ENCODE measurements at places on chromosomes 4 and X.

DNA sequence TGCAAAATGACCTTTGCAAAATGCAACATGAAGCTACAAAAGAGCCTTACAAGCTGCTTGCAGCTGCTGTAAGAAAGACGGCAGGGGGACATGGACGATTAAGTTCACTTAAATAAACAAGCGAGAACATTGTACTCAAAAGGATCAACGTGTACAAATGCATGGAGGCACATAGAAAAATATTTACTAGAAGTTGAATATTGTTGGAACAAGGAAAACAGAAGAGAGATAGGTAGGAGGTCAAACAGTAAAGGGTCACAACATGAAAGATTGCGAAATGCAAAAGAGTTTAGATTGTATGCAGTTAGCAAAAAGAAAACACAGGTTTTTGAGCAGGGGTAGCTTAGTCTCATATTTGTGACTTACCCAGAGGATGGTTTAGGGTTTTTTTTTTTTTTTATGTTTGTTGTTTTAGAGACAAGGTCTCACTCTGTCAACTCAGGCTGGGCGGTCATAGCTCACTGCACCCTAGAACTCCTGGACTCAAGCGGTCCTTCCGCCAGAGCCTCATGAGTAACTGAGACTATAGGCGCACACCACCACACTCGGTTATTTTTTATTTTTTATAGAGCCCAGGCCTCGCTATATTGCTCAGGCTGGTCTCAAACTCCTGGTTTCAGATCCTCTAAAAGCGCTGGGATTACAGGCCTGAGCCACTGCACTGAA lies 1.4 kb upstream of the PHF8 start:
- DNase-seq, result no peak

GRCh38 chr4:107034996-107035818 lies 906 bp downstream of the DKK2 start:
- no peak for DNase-seq

GRCh38 chr4:188649635-188650034 lies 510.4 kb downstream of the TRIML1 start:
- DNase-seq, result no peak

DNA sequence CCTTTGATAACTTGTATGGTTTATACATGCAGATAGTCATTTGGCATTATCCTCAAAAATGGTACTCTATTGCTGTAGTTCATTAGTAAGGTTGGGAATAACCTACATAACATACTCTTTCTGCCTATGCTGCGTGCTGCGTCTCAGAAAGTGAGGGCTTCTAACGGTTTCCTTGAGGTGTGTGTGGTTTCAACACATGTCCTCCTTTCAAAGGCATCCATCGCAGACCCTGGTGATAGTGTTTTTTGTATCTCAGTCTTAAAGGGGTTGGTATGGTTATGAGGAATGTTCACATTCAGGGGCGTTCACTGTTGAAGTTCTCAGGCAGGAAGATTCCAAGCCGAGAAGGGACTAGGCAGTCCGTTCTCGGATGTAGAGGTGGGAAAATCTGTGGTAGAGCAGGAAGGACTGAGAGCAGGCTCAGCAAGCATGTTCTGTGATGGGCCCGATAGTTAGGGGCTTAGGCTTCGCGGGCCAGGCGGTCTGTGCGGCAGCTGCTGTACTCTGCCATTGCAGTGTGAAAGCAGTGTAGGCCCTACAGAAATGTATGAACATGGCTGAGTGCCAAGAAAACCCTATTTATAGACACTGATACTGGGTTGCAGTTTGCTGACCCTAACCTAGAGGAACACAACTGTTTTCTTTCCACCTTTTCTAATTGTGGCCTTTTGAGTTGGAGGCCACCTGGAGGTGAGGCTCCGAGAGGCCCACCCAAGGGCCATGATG lies 123.2 kb downstream of the GPR143 start:
- DNase-seq, result no peak

DNA sequence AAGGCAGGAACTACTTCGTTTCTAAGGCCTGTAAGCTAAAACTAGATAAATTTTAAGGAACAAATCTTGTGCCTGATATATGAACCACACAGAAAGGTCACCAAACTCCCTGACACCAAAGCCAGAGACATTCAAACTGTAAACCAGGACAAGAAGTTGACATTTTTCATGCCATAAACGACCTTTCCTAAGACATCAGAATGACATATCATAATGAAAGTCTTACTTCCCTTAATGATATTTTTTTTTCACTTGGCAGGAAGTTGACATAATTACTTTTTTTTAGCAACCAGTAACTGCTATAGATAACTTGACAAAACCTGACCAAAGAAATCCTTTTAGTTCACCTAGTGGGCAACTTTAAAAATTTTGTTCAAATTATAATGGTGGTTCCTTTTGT lies 231.5 kb upstream of the AGTR2 start:
- no peak for DNase-seq

GRCh38 chrX:119735467-119735866 lies 22.9 kb upstream of the SOWAHD start:
- DNase-seq, result no peak

DNA sequence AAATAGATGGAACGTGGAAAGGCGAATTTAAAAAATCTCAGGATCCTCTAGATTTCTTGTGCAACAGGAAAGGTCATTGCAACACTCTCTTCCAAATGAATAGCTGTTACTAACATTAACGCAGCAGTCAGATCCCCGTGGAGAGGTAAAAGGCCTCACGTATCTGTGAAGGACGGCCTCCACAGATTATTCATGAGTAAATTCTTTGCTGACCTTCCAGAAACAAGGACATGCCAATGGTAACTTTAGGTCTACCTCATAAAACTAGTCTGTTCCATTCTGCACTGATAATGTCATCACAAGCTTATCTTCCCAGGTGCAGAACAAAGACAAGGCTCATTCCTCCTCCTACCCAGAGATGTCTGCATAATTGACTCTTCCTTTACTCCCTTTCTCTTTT lies 16.1 kb upstream of the REPS2 start:
- no peak for DNase-seq

GRCh38 chrX:78979789-78980464 lies 34.7 kb downstream of the P2RY10 start:
- no peak for DNase-seq

DNA sequence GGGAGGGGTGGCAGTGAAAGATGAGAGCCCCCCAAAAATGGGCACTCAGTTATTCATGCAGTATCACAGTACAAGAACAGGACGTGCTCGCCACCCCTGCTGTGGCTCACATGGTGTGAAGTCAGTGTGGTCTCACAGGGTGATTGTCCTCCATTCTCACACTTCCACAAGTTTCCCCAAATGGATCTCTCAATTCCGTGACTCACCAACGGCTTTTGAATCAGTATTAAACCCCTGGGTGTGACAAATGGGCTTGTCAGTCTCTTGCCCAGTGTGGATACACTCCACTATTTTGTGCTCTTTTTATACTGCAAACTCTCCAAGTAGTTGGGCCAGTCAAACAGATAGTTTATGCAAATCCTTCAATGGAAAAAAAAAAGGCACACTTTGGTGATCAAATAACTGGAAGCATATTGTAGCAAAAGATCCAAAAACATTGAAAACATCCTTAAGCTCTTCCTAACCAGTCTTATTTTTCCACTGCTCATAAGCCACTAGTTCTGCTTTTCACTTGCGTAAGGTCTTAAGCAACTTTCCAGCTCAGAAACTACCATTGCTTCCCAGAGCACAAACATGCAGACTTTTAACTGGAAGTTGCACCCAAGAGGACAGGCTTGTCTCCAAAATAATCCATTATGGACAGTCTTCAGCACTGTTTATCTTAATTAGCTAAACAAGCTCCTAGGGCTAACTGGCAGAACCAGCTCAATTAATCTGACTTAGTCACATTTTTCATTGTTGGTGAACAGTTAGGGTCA lies 365.7 kb downstream of the PPP3CA start:
- no peak for DNase-seq

DNA sequence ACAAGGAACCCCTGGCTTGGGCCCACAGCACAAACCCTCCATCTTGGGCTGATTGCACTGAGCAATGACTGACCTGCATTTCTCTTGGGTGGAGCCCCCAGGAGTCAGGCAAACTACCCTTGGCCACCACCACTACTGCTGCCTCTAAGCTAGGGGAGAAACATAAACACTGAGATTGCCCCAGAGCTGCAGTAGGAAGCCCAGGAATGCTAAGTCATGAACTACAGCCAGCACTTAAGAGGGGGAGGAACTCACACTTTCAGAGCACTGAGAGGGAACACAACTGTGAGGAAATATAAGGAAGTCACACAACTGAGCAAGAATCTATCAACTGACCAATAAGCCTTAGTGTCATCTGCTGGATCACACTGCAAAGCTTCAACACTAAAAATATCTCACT lies 111.6 kb upstream of the PPP3CA start:
- DNase-seq, result no peak

DNA sequence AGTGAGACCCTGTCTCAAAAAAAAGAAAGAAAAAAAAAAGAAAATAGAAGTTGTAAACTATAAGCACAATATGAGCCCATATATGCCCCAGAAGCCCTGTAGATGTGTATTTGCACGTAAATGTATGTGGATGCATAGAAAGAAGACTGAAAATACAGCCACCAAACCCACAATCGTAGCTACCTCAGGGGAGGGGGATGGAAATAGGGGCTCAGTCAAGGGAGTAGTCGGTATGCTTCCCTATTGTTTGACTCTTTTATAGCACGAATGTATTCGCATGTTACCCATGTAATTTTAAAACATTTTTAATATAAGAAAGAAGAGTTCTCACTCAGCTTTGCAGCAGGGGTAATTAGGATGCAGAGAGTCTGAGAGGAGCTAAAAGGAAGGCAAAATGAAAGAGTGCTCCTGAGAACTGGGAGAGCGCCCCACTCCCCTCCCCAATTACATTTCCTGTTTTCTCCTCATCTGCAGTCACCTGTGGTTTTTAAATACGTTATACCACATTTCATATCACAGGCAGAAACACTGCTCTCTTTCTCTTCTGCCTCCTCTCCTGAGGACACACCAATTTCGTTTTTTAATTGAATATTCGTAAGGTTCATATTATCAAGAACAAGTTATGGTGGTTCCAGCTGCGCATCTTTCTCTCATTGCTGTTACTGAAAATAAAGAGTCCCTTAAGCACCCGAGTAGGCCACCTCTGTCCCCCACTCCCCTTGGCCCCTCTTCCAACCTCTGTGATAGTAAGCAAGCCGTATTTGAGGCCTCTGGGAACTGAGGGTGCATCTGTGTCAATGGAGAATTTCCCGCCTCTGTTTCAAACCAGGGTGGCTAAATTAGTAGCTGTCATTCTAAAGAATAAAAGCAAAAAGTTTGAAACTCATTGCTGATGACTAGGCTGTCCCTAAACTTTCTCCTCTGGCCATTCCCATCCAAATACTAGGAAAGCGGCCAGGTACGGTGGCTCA lies 10.7 kb downstream of the SEPTIN6 start:
- no peak for DNase-seq

GRCh38 chrX:15761564-15762191 lies 23.6 kb downstream of the CA5B start:
- no peak for DNase-seq

- DNase-seq, result no peak
Observed at GRCh38 chr4:170853422-170854021, 763.8 kb upstream of the AADAT start.

- no peak for DNase-seq
Observed at GRCh38 chr4:77712675-77713074, 106.5 kb downstream of the CNOT6L start.

GRCh38 chr4:146643812-146644401 lies 5.2 kb downstream of the POU4F2 start:
- no peak for DNase-seq

GRCh38 chr4:56468097-56468422 lies 643 bp downstream of the SRP72 start:
- DNase-seq, result peak; percentile 15

DNA sequence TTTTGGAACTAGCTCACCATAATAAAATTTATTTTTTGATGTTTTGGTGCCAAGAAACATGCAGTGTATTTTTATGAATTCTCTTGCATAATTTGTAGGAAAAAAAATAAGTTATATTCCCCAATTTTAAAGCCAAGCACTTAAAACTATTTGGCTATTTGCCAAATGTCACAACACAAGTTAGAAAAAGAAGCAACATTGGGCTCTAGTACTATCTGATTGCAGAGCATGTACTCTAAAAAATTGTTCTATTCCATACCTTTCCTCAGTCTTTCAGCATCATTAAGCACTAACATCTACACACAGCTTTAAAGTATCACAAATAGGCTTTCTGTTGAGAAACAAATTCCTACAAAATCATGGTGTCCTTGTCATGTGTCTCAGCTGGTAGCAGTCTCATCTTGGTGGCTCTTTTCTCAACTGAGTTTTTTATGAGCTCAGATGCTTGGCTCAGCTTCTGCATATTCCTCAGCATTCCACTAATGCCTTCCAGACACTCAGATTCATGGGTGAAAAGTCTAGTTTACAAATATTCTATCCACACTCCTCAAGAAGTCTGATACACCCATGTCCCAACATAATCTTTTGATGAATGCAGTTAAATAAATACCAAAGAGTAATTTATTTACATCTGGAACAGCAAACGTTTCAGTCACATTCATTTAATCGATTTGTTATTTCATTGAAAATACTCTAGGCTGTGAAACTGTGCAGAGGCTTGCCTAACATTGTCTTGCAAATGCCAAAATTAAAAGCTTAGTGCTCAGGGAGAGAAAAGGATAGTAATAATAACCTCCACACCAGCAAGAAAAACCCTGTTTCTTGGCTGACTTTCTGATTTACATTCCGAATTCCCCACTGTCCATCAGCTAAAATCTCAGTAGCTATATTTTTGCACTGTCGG lies 2209.9 kb downstream of the PCDH7 start:
- no peak for DNase-seq

DNA sequence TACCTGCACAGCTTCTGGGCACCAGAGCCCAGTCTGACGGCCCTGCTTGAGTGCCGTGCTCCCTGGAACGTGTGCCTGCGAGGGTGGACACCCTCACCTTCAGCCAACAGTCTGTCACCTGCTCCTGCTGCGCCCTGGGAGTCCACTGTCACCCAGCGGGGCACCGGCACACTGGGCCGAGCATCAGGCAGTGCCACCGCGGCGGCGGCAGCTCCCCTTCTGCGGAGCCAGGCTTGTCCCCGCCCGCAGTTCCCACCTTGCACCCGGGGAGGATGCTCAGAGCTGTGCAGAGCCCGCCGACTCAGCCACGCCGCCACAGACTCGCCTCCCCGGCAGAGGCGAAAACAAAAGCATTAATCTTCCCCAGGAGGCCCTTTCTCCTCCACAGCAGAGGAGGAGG lies 86.8 kb downstream of the ABLIM2 start:
- DNase-seq, result no peak

GRCh38 chr4:52628974-52629373 lies 30.1 kb downstream of the USP46 start:
- DNase-seq, result no peak

DNA sequence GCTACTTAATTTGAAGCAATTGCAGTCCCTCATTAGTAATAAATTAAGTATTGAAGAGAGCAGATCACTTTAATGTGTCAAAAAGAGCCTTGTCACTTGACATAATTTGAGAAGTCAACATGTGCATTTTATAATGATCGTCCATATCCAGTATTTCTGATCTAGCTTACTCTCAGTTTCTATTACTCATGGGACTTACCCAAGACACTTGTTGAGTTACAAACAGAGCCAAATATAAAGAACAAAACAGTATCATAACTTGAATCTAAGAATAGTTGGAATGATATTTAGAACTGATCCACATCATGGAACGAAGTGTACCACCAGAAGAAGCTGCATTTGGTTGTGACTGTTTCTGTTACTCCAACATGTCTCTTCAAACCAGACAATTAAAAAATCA lies 54.7 kb downstream of the SLITRK4 start:
- DNase-seq, result no peak
